CD4-positive, alpha-beta memory T cell (primary cell): ENCODE measurements at places on chromosomes 1 and 21.

GRCh38 chr21:16154951-16155635, 425.3 kb downstream of the USP25 start:
- DNase-seq = no peak

DNA sequence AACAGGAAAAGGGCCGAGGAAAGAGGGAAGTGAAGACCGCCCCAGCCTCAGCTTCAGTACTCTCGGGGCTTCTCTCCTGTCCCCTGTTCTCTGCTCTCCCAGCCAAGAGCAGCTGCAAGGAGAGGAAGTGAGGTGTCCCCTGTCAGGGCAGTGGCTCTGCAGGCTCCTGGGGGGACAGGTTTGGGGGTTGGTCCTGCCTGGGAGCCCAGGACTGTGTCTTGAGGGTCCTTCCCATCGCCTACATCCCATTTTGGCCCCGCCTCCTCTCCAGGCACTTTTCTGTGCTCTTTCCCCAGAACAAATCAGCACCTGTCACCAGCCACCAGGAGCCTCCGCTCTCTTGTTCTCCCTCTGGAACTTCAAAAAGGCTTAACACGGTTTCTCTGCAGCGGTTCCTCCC, 82.6 kb downstream of the VWA5B1 start:
- no peak for DNase-seq

- no peak for DNase-seq
These were observed 16.1 kb upstream of the MYCL start for GRCh38 chr1:39917825-39918224.

DNA sequence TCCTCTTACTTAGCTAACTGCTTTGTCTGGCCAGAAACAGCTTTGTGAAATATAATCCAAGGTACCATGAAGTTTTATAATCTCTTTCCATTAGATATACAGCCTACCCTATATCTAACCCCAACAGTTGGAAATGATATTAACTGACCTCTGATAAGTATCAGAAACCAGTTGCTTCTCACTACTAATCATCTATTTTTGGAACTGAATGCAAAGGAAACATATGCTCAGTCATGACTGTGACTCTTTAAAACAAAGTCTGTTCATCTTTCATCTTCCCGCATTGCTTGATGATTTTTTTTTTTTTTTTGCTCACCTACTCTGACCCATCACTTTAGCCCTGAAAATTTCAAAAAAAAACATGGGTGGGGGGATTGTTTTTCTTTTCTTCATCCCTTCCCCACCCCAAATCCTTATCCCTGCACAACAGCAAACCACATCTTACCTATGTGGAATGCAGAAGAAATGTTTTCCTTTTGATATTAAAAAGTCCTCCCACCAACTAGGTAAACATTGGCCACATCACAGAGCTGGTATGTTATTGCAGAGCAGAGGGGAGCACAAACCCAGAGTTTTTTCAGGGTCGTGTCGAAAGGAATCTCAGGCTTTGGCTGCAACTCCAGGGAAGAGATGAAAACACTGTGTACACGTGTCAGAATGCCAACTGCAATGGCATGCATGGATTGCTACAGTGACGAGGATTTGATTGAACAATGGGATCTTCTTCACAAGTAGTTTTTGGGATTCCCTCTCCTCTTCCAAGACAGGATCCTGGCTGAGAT, 137.3 kb downstream of the SLC30A10 start:
- no peak for DNase-seq
